ENCODE measurements at places on chromosomes 1 and 21.

DNA sequence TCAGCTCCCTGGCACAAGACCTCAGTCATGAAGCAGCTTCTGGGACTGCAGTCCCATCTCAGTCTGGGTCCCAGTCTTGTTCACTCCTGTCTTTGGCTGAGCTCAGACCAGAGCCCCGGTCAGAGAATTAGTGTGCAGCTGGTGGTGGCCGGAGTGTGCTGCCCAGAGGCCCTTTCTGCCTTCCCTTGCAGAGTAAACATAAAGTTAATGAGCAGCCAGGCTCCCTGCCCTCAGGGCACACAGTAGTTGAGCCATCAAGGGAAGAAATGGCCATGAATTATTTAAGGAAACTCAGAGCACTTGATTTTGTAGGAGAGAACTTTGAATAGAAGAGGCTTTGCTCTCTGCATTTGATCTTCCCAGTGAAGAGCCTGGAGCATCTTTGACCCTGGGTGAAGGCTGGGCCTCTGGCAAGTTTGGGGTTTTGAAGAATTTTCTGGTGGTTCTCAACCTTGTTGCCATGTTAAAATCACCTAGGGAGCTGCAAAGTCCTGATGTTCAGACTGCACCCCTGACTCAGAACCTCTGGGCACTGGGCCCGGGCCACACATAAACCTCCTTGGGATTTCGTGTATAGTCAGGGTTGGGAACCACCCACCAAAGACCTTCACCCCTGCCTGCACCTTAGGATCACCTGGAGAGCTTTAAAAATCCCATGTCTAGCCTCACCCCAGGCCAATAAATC lies 26.4 kb upstream of the SELENON start:
- DNase-seq, result no peak

GRCh38 chr1:168243636-168244212 lies 17.9 kb downstream of the SFT2D2 start:
- DNase-seq, result no peak

DNA sequence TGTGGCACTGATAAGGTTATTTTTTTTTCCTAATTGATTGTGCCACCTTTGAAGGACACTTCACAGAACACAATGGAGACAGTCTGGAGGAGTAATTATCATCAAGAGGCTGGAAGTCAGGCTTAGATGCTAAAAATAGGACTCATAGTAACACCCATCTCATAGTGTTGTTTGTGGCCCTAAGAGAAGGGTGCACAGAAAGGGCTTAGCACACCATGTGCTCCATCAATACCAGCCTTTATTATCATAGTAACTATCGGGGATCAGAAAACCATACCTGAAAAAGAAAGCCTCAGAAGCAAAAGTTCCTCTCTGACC lies 11.9 kb downstream of the NIPAL3 start:
- DNase-seq, result no peak

DNA sequence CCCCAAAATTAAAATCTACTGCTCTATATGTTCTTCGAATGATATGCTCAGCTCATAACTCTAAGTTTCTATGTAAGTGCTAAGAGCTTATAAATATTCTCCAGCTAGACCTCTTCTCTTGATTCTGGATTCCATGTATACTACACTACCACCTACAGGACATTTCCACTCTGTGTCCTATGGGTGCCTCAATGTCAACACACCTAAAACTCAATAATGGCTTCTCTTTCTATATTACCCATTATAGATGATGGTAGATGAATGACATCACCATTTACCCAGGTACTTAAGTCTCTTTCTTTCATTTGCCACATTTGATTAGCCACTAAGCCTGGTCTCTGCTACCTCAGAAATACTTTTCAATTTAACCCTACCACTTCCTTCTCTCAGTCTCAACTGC lies 41.3 kb downstream of the TBX19 start:
- no peak for DNase-seq
